Psoas muscle (tissue), 8 donors: ENCODE measurements at places on chromosomes 1 and 21. TPM values are rescaled to one million over a fixed set of nuclear protein-coding genes. Genes with fewer than 3 reads are reported as not detected.

GRCh38 chr1:15696956-15697521 lies 12.9 kb downstream of the PLEKHM2 start:
- no peak for DNase-seq

- no peak for DNase-seq
These were observed 39.3 kb downstream of the TCP10L start for GRCh38 chr21:32545948-32546441.

DNA sequence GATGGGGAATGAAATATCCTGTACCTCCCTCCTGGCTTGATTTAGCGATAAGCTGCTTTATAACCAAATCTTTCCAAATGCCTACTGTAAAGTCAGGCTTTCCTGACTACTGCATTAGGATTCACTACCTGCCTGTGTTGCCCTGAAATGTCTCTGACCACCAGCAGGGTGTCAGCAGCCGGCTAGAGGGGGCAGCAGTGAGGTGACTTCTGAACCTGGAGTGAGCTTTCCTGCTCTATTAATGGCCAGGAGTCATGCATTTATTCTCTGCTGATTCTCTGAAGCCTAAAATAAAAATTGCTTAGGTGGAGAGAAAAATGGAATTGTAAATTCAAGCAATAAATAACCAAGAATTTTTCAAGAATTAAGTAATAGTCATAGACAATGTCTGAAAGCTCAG lies 2.5 kb downstream of the BACE2 start:
- no peak for DNase-seq

DNA sequence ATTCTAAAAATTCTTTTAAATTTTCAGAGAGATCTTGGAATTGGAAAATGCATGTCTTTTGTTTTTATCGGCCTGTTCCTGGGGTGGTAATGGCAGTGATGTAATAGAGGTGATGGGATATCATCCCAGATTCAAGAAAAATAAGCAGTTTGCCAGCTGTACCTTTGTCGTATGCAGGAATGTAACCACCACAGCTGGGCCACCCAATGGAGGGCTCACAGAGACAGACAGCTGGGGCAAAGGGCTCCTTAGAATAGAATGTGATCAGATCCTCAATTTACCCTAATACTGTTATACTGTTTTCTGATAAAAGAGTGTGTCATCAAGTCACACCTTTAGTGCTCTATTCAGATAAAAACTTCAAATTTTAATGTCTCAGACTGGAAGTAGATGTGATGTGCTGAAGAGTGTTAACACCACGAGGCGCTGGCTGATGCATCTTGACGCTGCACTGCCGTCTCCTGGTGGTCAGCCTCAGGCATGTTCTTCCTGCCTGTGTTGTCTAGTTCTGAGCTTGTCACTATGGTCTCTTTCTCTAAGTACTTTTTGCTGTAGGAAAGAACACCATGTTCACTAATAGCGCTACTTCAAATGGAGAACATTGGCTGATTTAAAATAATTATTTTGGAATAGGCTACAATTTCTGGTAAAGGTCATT lies 78.8 kb downstream of the C1orf21 start:
- DNase-seq, result no peak

DNA sequence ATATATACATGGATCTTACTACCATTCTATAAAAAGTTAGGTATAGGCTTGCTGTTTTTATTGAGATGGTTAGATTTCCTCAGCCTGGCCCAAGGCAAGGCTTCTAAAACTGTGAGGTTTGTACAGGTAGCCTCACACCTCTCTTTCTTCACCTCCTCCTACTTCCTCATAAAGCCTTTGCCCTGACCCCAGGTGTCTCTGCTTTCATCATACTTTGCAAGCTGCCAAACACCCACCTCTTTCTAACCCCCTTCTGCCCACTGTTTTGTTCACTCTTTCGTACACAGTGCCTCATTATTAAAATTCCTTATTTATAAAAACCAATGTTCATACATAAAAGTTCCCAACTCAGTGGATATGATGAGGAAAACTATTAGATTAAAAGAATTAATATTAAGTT lies 31.4 kb upstream of the SOAT1 start:
- DNase-seq, result no peak

- DNase-seq, result no peak
These were observed 25.1 kb downstream of the POFUT2 start for GRCh38 chr21:45262616-45263015.

DNA sequence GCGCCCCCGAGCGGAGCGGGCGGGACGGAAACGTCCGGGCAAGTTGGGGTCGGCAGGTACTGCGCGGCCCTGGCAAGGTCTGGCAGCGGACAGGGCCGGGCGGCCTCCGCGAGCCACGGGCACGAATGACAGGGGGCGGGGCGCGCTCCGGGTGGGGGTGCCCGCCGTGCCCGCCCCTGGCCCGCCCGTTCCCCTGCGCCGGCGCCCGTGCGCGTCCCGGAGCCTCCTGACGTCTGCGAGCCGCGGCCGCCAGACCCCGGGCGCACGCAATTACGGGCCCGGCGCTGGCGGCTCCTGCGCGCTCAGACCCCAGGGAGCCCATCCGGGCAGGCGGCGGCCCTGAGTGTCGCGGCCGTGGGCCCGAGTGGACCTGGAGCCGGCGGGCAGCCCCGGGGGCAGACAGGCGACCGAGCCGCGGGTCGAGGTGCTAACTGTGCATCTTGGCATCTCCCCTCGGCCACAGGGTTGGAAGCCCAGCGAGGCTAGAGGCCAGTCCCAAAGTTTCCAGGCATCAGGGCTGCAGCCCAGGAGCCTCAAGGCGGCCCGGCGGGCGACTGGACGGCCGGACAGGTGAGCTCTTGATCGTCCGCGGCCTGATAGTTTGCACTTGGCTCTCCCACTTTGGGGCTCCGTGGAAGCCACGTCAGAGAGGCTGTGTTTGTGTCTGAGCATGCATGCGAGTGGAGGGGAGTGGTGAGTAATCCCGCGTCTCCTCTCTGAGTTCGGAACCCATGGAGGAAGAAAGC lies 918 bp downstream of the MIB2 start:
- DNase-seq, result peak; percentile 53

DNA sequence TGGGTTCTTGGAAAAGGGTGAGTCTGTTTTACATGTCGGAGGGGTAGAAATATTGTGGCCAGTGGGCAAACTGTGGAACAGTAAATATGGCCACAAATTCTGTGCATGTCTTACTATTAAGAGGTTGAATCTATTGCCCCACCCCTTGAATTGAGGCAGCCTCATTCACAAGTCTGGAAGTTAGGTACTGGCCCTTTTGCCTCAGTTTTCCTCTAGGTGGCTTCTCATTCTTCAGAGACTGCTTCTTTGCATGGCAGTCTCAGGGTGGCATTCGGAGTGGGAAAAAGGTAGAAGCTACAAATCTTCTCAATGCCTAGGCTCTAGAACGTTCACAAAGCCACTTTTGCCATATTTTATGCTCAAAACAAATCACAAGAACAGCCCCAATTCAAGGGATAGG lies 57.2 kb downstream of the SLC9C2 start:
- DNase-seq, result no peak

- no peak for DNase-seq
These were observed 14.0 kb upstream of the SGIP1 start for GRCh38 chr1:66519992-66520391.

DNA sequence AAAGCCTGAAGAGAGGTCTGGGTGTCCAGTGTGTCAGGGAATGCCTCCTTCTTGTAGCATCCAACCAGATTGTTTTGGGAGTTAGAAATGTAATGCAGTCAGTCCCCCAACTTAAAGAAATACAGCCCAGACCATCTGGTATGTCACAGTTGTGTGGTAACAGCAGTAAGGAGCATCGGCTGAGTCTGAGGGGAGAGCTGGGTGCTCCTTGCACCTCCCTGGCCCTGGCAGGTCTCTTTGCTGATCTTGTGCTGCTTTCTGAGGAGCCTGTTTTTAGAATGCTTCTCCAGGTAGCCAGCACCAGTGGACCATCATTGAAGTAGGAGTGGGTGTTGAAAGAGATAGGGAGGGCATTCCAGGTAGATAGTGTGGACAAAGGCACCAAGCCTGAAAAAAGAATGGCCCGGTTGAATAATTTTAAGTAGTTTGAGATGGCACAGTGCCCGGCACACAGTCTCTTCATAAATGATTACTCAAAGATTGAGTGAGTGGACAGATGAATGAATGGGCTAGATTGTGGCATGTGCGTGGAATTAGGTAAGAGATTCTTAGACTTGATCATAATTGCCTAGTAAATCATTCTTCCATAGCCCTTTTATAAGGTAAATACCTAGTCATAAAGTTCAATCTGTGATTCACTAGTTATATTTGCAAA lies 46.5 kb downstream of the LAMC1 start:
- no peak for DNase-seq

DNA sequence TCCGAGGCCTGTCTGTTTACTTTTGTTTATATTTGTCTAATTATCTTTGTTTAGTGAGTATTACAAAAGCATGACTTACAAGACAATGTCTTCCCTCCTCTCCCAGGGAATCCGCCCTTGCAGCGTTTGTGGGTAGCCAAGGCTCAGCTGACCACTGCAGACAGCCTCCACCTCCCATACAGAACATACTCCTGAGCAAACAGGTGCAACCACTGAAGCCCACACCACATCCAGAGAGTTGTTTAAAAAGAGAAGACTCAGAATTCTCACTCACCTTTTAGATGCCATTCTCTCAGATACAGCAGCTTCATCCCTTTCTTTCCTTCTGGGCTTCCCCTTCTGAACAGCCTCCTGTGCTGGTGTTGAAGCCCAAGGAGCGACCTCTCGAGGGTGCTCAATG lies 103.5 kb upstream of the TMPRSS2 start:
- DNase-seq, result no peak

DNA sequence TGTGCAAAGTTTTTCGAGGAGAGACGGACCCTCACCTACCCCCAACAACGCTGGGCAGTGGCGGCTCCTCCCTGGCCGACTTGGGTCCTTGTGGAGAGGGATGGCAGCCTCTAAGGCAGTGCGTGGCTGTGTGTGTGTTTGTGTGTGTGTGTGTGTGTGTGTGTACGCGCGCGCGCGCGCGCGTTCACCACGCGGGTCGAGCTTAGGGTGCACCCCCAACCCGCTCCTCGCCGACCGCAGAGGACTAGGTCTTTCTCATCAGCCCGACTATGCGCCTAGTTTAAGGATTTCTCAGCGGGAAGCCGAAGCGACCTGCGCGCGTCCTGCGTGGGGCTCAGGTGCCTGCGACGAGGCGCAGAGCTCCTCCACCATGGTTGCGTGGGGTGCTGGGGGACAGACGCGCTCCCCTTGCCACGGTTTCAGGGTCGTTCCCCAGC lies 940 bp downstream of the SOX13 start:
- DNase-seq, result peak; percentile 64

DNA sequence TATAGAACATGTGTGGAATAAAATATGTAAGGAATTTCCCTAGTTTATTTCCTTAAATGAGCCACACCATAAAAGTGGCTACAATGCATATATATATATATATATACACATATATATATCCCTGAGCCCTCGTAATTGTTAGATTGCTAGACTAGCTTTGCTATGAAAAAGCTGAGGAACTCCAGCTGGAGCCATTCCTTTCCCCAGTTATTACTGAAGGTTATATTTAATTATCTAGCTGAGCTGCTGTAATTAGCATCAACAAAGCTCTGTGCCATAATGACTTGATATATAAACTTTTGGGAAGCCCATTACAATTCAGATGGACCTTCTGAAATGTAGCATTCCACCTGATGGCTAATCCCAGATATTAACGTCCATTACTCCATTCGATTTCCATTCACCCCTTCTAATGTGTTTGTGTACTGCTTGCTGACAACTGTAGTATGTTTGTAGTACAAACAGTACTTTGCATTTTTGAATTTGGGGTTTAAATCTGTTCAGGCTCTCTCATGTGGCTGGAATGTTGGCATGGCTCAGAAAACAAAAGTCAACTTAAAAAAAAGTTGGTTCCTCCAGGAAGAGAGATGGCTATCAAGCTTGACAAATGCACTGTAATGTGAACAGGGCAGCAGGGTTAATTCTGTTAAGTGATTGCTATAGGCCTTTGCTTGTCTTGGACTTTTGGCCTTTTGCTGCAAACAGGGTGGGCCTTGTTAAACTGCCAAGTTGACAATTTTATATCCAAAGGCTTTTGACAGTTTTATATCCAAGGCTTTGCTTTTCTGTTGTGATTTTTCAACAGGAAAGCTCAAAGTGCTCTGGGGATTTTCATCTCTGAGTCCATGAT lies 170.0 kb downstream of the LTN1 start:
- DNase-seq, result no peak

DNA sequence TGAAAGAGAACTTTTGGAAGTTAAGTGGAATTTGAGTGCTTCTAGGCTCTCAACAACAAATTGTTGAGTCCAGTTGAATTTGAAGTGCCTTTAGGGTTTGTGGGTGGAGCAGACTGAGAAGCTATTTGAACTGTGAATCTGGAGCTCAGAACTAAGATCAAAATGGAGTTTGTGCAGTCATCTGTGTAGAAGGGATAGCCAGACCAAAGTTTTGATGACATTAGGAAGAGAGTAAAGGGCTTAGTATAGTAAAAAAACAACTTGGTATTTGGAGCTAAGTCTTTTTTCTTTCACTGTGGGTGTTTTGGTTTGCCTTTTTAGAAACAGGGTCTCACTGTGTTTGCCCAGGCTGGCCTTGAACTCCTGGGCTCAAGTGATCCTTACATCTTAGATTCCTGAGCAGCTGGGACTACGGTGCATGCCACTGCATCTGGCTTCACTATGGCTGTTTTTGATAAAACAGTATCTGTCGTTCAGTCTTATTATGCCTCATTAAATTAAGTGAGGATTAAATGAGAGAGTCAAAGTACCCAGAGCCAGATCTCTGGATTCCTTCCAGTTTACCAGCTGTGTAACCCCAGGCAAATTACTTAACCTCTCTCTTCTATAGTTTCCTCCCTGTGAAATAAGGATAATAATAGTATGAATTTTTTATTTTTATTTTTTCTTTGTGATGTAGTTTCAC lies 20.0 kb downstream of the HDAC1 start:
- DNase-seq, result no peak

GRCh38 chr1:31627930-31628559 lies 10.6 kb downstream of the HCRTR1 start:
- DNase-seq, result peak; percentile 56

- DNase-seq, result no peak
These were observed 10.9 kb downstream of the IER5 start for GRCh38 chr1:181099152-181100014.

GRCh38 chr1:51421964-51422363 lies 91.6 kb upstream of the TTC39A start:
- DNase-seq, result no peak

GRCh38 chr1:206951318-206952100 lies 5.2 kb upstream of the PIGR start:
- DNase-seq, result no peak

DNA sequence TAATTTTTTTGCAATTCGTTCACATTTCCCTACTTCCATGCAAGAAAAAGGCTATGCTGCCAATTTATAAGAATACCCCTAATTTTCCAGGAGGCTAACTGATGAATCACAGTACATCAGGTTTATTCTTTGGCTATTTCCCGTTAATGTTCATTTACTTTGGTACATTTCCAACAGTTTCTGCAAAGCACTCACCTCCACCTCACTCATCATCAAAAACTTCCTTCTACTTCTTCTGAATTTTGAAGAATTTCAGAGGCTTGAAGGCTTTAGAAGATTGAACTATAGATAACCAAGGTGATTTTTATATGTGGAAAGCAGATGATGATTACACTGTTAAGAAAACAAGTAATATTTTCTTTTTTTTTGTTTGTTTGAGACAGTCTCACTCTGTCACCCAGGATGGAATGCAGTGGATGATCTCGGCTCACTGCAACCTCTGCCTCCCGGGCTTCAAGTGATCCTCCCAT lies 60.5 kb upstream of the HP1BP3 start:
- no peak for DNase-seq

The EPHA2 gene
- total RNA-seq, result 7.0 TPM

The RAB42 gene
- total RNA-seq, result 1.3 TPM

The OR2L3 gene
- not detected for total RNA-seq

The DCDC2B gene
- not detected for total RNA-seq

The CTTNBP2NL gene
- 8.0 TPM for total RNA-seq

The FAM72A gene
- 0.56 TPM for total RNA-seq

The NTNG1 gene
- total RNA-seq, result 0.34 TPM
